ENCODE measurements at places on chromosomes 11 and 22. TPM values are rescaled to one million over a fixed set of nuclear protein-coding genes. Genes with fewer than 3 reads are reported as not detected.

- DNase-seq: no peak
Observed at GRCh38 chr11:110141812-110142211, 48.6 kb downstream of the ZC3H12C start.

- DNase-seq: no peak
Observed at GRCh38 chr11:66727282-66728037, 1.6 kb downstream of the SPTBN2 start.

DNA sequence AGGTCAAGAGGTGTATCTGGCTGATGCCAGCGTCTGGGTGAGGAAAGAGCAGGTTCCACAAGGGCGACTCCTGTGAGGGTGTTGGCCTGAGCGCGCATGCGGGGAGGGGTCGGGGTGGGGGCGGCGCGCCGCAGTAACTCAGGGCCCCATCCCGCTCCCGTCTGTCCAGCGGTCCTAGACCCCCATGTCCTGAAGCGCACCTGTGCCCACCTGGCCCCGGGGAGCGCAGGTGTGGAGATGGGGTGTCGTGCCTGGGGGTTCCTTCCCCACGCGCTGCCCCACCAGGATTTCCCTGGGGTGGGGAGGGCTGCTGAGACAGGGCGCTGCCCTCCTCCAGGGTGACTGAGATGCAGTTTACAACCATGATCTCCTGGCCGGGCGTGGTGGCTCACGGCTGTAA, 20.9 kb downstream of the RNH1 start:
- no peak for DNase-seq

DNA sequence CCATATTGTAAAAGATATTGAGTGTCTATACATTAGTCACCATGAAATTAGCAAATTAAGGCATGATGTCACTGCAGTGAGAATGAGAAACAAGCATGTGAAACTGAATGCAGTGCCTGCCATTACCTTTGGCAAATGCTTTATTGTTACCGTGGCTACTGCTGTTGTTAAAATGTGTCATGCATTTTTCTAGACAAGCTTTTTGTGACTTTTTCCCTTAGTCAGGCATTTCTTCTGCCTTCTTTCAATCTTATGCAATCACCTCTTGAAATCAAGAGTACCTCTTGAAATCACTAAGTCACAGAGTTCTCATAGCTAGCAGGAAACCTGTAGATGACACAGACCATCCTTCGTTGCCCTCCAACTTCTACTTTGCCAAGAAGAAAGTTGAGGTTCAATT, 461.7 kb upstream of the TENM4 start:
- DNase-seq: no peak

- no peak for DNase-seq
Observed at GRCh38 chr11:117345039-117345438, 17.4 kb downstream of the CEP164 start.

DNA sequence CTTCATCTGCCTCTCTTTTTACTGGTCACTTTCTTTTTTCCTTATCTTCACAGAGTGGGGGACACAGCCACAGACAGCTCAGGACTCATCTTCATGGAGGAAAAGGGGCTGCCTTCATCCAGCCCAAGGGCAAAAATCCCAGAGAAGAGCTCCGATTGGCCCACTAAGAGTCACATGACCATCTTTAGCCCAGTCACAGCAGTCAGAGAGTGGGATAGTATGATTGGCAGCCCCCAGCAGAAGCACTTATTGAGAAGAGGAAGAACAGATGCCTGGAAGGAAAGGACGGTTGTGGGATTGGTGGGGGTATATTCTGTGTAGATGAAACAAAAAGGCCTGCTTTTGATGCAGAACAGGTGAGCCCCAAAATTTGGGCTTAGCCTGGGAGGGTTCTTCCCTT, 77.8 kb downstream of the MN1 start:
- no peak for DNase-seq

MAPK8IP2 gene
- total RNA-seq: not detected

SMIM35 gene
- not detected for total RNA-seq

GRCh38 chr11:64243236-64243854, 2.5 kb downstream of the FKBP2 start:
- DNase-seq: no peak

DNA sequence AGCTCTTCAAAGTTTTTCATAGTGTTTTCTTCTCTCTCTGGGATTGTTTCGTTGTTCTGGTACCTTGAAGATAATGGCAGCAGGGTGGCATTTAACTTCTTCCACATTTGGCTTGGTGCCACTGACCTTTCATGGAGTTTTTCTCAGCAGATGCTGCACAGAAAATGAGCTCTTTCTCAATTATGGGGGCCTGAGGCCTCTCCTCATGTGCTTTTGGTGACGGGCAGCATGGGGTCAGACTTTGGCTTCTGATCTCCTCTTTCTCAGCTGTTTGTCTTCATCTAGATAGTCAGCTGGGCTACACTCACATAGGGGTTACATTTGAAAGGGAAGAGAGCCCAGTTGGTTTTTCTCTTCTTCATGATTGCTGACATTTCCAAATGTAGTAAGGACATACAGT, 76.3 kb downstream of the FAT3 start:
- no peak for DNase-seq

GRCh38 chr11:71565263-71565662, at the start of gene KRTAP5-10:
TSS of gene KRTAP5-10 (plus strand) at chr11:71565563. CDS start at chr11:71565588, 25 bp downstream.
- DNase-seq: no peak

DNA sequence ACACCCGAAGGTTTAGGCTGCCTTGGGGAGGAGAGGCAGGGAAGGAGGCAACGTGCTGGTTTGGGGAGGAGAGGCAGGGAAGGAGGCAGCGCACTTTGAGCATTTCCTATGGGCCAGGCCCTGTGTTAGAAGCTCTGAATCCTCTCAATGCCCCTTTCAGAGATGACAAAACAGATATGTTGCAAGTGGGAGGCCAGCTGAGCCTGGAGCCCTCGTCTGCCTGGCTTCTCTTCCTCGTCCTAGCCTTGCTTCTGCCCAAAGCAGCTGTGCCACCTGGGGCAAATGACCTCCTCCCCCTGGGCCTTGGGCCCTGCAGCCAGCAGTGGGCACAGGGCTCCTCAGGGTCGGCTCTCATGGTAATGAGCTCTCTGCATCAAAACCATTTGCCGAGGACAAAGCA, 15.3 kb upstream of the LRRC32 start:
- no peak for DNase-seq

GRCh38 chr11:13868710-13869397, 93.7 kb upstream of the SPON1 start:
- DNase-seq: no peak

DNA sequence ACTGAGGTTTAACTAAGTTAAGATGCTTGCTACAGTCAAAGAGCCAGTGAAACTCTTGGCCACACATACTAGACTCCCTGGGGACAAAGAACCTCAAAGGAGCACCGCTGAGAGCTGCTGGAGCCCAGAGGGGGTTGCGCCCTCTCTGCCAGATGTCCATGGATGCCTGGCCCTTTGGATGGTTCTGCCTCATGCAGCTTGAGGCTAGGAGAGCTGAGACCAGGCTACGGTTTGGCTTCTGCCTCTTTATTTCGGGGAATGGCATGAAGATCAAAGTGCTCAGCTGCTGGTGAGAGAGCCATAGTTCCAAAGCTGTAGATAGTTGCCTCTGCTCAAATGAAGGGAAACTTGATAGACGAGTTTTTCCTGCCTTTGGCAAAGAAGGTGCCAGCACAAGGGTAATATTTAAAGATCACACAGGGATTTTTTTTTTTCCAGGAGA, 43.0 kb downstream of the RASSF10 start:
- DNase-seq: no peak

CCDC88B gene
- total RNA-seq: 0.29 TPM

GRCh38 chr11:31340903-31341572, 28.5 kb downstream of the DCDC1 start:
- no peak for DNase-seq

DNA sequence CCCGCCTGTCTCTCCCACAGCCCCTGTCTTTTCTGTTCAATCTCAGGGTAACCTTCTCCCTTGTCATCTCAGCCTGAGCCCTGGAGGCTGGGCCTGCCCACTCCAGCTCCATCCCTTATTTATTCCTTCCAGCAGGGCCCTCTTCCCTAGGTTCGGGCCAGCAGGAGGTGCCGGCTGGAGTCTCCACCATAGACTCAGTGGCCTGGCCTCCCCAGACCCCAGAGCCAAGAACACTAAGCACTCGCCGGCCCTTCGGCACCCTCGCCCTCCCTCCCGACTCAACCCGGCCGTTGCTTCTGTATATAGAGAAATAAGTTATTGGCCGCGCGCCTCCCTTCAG, 1.4 kb upstream of the RAB1B start:
- no peak for DNase-seq

- DNase-seq: no peak
Observed at GRCh38 chr11:30346068-30346688, 23.3 kb downstream of the ARL14EP start.

- no peak for DNase-seq
Observed at GRCh38 chr11:66570079-66570849, 1.9 kb upstream of the CTSF start.

- no peak for DNase-seq
Observed at GRCh38 chr11:108286956-108287355, 64.1 kb downstream of the ATM start.

GRCh38 chr11:65786786-65787636, at the start of gene OVOL1:
TSS of gene OVOL1 (plus strand) at chr11:65787063. CDS start at chr11:65787374, 311 bp downstream.
- no peak for DNase-seq

GRCh38 chr11:45168366-45169130, 22.1 kb downstream of the PRDM11 start:
- DNase-seq: no peak

GRCh38 chr11:25527841-25528240, 804.1 kb upstream of the ANO3 start:
- DNase-seq: no peak

DNA sequence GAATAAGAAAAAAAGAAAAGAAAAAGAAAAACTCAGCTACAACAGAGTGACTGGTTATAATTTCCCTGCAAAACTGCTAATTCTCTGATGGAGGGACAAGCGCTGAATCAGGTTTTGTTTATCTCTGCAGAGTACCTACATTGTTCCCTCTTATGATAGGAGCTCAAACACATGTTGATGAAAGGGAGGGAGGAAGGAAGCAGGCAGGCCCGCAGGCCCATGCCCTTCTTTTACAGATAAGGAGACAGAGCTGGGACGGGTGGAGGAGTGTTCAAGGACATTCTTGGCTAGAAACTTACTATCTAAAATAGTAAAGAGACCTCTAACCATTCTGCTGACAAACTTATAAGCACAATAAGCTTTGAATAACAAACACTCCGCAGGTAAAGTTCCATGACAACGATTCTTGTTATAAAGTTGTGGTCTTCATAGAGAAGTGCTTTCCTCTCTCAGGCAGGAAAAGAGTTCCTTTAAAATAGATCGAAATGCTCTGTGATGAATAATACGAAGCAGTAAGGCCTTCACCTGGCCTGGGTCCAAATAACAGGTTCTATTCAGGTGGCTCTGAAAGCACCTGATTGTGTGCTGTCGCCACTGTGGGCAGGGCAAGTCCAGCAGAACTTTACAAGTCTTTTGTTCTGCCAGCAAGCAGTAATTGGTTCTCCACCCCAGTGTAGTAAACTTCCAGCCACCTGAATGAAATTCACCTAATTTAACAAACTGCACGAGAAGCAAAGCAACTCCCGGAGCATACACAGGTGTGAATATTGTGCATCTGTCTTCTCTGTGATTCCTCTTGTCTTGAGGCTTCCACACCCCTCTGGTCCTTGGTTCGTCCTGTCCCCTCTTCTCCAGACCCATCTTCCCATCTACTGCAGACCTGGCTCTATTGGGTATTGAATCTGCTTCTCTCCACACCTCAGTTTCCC, 15.3 kb upstream of the MICAL2 start:
- DNase-seq: no peak

DNA sequence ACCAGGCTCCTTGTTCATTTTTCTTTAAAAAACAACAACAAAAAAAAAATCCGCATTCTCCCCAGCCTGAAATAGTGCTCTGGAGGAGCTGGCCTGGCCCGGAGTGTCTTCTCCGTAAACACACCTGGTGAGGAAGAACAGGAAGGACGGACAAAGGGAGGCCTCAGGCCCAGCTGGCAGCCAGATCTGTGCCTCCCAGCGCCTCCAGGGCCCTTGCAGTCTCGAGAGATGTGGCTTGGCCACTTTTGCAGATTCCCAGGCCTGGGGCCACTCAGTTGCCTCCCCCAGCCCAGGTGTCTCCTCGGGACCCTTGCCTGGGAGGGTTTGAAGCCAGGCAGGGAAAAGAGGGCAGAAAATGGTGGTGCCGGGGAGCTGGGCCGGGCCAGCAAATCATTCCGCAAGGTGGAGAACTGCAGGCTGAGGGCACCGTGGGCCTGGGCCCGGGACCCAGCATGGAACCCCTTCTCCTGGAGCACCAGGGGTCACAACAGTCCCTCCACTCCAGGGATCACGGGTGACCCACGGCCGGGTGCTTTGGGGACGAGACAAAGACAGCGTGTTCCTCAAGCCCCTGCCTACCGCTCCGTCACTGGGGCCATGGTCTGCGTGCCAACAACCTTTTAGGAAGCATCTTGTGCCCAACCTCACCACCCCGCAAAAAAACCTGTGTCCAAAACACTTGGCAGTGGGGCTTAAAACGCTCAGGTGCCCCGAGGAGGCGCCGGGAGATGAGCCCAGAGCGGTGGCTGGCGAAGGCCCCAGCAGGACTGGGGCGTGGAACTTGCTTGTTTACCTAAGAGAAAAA, 67.1 kb upstream of the WNT7B start:
- DNase-seq: peak; percentile 63

GRCh38 chr11:10699072-10699471, 5.5 kb upstream of the IRAG1 start:
- DNase-seq: no peak
